Stimulated activated CD8-positive, alpha-beta memory T cell treated with anti-CD3 and anti-CD28 coated beads, Interleukin-4, amount 100 ng/mL, for 4 hours (primary cell): ENCODE measurements at places on chromosomes 13 and 19.

DNA sequence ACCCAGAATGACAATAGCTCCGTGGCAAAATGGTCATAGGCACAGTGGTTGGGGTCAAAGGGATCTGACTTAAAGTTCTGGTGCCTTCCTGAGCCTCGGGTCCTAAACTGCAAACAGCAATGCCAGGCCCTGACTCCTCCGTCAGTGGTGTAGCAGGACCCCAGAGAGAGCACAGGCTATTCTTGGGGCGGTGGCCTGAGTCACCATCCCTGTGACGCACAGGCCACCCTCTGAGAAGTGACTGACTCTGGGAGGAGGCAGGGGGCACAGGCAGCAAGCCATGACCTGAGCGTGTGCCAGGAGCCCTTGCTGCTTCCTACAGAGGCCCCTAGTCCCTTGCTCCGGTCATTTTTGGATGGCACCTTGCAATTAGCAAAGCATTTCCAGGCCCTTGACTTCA lies 18.7 kb downstream of the PLVAP start:
- no peak for DNase-seq

GRCh38 chr13:59119475-59119874 lies 1044.3 kb downstream of the DIAPH3 start:
- DNase-seq: no peak

DNA sequence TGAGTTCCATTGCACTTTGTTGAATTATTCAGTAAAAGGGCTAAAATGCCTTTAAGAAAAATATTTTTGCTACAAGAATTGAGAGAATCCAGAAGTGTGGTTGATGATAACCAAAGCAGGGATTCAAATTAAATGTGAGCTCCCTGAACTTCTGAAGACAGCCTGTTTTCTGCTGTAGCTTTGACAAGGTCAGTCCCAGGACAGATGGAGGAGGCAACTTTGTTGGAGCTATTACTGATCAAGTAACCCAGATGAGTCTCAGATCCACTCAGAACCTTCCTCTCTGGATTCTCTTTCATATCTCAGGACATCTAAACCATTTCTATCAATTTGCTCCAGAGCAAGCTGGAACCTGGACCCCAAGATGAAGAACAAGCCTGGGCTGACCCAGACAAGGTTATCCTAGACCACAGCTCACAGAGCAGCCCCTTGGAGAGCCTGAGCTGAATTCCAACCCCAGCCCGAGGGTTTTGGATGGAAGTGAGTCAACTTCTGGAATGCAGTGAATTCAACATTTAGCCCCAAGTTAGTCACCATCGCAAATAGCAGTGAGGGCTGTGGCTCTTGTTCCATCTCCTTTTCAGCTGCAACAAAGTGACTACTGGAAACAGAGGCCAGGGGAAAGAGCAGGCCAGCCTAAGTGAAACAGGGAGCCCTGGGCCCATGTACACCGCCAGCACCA lies 137.8 kb upstream of the TSC22D1 start:
- no peak for DNase-seq

- DNase-seq: no peak
Measured at GRCh38 chr19:16457195-16457953, 14.4 kb downstream of the EPS15L1 start.

DNA sequence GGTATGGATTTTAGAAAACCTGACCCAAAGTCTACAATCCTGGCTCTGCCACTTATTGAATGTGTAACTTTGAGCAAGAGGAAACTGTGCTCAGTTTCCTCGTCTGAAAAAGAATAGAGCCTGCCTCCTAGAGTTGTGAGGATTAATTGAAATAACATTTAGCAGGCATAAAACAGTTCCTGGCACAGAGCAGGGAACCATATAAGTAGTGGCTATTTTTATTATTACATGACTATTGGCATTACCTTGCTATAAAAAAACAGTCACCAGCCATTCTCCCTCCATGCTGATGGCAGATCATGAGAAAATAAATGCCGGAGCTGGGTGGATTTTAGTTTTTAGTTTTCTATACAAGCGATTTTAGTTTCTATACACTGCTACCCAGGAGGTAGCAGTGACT lies 5.8 kb downstream of the DOCK9 start:
- no peak for DNase-seq
